ENCODE measurements at places on chromosomes 3 and 15.

DNA sequence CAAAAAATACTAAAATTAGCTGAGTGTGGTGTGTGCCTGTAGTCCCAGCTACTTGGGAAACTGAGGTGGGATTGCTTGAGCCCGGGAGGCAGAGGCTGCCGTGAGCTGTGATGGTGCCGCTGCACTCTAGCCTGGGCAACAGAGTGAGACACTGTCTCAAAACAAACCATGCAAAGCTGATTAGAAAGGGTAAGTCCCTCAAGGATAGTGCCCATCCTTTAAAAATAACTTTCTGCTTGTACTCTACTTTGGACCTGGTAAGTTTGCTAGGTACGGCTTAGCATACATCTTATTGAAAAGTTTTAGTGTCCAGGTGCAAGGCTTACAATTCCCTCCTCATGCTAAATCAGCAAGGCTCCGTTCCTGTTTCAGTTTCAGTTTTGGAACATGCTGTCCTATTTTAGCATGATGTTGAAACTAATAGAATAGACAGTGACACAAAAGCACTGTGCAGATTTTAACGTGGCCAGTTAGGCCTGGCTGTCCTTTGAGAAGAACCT lies 21.4 kb downstream of the FEM1B start:
- no peak for DNase-seq

DNA sequence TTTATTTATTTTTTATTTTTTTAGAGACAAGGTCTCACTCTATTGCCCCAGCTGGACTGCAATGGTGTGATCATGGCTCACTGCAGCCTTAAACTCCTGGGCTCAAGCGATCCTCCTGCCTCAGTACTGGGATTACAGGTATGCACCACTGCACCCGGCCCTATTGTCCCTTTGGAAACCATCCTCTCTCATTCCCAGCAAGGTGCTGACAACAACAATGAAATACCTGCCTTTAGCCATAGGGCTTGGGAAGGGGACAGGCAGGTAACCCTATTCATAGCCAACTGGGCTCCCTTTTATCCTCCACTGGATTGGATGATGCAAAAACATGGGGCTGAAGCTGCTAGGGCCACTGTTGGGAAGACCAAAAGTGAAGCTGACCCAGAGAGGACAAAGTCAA lies 43.1 kb downstream of the SCAP start:
- DNase-seq, result no peak

GRCh38 chr3:16875876-16876550 lies 8.7 kb upstream of the PLCL2 start:
- DNase-seq, result no peak

DNA sequence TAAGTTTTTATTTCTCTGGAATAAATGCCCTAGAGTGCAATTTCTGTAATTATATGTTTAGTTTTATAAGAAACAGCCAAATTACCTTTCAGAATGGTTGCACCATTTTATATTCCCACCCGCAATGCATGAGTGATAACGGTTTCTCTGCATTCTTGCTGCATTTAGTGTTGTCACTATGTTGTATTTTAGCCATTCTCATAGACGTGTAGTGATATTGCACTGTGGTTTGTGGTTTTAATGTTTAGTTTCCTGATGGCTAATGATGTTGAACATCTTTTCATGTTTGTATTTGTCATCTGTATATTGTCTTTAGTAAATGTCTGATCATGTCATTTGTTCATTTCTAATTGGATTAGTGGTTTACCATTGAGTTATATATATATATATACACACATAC lies 73.0 kb upstream of the GOLIM4 start:
- DNase-seq, result no peak

GRCh38 chr15:100526027-100526481 lies 2.7 kb downstream of the CERS3 start:
- DNase-seq, result no peak

DNA sequence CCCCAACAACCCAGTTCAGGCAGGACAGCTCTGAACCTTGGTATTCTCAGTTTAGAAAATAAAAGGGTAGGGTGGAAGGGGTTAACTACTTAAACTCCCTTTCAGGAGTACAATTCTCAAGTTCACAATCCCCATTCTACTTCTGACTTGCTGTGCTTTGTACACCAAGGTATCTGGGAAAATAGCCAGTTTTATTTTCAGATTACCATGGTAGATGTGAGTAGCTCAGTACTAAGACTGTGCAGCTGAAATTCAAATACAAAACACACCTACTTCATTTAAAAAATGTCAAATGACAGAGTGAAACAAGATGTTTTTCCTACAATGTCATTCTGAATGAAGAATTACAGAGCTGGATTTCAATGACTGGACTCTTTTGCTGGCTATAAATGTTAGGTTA lies 27.4 kb downstream of the SLC7A14 start:
- DNase-seq, result no peak

DNA sequence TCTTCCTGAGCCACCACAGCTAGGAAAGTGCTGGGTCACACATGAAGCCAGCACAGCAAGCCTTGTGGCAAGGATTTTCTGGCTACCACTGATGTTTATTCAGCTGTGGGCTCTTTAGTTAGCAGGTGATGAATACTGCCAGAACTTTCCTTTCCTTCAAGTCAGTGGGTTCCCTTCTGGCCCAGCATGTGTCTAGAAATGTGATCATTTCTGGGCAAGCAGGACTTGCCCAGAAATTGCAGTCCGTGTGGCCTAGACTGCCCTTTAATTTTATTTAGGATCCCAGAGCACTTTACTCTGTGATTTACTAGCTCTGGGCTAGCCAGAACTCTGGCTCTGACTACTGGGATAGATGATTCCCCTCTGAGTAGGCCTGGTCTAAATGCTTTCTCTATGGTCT lies 397.5 kb downstream of the ZIC4 start:
- no peak for DNase-seq

GRCh38 chr15:43493703-43494472 lies 932 bp upstream of the TP53BP1 start:
- no peak for DNase-seq

DNA sequence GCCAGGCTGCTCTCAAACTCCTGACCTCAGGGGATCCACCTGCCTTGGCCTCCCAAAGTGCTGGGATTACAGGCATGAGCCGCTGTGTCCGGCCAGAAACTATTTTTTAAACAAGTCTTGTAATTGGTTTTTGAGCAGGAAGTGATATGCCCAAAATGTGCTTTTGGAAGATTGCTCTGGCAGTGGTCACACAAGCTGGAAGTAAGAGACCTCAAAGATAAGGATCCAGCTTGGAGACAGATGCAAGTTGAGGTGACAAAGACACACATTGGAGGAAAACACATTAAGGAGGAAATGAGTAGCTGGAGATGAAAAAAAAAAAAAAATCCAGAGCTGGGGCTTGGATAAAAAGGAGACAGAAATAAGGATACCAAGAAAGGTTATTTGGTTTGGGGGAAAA lies 6.3 kb downstream of the TM4SF18 start:
- DNase-seq, result no peak

- DNase-seq, result no peak
Measured at GRCh38 chr3:195181741-195182469, 89.1 kb downstream of the XXYLT1 start.

DNA sequence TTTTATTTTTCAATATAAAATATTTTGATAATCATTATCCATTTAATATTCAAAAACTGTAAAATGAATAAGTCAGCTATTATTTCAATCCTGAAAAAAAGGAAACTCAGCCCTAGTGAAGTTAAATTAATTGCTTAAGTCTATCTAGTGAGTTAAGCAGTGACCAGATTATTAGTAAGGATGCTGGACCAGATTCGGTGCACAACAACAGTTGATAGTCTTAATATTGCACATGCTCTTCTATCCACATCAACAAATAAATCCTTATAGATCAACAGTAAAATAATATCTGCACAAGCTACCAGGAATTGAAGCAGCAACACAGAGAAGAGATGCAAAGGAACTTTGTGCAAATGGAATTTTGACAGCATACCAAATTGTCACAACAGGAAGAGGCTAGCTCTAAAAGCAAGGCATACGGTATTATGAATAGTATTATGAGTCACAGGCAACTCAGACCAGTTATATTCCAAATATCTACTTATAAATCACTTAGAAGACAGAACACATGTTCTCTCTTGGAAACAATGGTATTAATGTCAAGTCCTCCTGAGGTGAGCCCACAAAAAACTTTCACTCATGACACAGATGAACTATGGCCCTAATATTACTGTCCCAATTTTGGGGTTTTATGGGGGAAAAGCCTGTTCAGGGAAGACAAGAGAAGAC lies 24.9 kb downstream of the VPS13C start:
- DNase-seq, result no peak

DNA sequence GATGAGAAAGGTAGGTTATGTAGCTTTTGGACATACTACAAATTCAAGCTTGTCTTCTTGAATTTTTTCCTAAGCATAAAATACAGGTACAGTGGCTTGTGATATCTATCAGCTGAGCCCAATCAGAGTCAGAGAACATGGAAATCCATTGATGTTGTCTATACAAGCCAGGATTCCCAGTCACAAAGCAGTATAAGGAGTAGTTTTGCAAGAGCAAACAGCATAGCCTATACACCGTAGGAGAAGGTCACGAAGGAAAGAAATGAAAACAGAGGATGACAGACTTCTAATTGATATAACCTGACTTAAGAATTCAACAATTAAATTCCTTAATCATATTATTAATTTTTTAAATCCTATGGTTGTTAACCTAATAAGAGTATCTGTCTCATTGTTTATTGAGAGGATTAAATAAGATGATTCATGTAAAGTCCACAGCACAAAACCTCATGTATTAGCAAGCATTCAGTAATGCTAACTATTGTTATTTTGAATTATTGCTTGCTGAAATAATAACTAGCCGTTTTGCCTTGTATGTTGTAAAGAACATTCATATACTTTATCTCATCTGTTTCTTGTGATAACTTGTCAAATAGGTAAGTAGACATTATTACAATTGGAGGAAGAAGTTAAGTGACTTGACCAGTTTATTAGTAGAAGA lies 276.6 kb upstream of the ZPLD1 start:
- no peak for DNase-seq

All from RWPE2 (cell line).